ENCODE measurements at places on chromosomes 1 and 21.

DNA sequence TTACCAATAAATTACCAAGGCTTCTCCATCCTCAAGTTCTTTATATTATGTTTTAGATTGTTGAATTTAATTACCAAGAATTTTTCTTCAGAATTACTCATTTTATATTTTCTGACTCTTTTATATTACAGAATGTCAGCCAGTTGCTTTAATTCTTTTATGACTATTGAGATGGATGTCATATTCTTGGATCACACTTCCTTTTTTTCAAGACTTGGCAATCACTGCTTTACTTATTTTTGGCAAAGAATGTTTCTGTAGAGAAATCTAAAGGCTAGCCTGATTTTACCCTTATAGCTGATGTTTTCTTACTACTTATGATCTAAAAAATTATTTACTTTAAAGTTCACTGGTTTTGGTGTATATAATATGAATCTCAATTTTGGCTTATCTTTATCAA is 721.1 kb upstream of the TMPRSS15 start:
- no peak for DNase-seq

GRCh38 chr1:160375788-160376524 is 9.1 kb downstream of the NHLH1 start:
- DNase-seq, result no peak

DNA sequence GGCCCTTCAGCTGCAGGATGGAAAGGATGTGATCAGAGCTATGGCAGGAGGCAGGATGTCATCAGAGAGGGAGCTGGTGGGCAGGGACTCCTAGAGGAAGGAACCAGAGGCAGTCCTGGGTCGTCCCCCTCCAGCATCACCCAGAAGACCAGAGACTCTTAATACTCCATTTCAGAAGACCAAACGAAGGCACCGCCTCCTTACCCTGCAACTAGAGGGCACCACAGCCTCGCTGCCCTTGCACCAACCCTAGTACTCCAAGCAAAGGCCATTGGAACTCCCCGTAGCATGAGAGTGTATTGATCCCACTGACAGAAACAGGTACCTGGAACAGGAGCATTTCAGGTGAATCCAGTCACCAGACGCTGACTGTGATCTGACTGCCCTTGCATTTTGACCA is 598.1 kb downstream of the NPHP4 start:
- DNase-seq, result no peak

DNA sequence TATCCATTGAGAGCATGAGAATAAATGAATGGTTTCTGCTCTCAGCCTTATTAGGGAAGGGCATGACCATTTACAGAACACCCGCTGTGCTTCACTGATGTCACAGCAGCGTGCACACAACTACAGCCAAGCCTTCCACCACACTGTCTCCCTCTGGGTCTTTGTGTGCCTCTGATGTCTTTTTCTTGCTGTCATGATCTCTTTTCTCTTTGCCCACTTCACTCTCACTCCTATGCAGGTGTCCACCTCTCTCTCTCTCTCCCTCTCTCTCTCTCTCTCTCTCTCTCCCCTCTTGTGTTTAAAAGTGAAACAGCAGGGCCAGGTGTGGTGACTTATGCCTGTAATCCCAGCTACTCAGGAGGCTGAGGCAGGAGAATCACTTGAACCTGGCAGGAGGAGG is 232.5 kb upstream of the JUN start:
- DNase-seq, result no peak

DNA sequence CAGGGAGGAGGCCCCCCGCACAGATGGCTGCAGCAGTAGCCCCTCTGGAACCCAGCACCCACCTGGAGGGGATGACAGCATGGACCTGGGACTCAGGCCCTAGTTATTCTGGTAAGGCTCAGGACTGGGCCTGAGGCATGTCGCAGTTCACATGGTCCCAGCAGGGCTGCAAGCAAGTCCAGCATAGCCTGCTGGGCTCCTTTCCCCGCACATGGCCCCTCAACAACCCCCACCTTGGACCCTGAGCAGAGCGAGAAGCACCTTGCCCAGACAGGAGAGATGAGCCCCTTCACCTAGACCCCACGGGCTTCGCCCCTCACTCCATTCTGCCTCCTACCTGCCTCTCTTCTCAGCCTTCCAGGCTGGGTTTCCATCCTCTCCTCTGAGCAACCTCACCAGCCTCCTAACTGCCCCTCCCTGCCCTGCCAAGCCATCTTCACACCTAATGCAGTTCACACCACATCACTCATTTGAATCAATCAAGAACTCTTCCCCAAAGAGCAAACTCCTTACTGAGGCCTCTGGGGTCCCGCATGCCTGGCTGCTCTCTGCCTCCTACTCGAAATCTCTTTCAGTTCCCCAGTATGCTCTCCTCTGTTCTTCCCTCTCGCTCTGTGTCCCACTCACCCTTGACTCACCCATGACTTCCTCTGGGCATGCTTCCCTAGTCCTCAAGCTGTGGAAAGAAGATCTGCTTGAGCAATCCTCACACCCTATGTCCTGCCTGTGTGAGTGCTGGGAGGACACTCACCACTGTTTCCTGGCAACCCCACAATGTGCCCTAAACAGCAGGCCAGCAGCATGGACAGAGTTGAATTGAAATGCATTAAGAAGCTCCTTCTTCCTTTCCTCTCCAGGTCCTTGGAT is 9.4 kb upstream of the THEMIS2 start:
- DNase-seq, result no peak

DNA sequence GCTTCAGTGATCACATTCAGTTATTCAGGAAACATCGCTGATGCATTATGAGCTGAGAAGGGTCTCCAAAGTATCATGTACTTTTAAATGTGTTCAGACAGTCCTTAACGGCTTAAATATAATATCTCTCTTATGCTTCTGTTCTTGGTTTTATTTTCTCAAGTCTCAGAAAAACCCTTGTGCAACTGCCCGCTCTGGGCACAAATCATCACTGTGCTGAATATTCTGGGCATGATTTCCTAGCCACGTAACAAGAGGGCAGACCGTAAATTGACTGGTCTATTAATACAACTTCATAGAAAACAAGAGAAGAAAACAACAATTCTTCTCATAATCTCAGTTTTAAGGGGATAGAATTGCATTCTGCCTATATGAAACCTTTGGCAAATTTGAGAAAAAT is 96.5 kb upstream of the EXO1 start:
- DNase-seq, result no peak

- peak; percentile 62 for DNase-seq
Measured at GRCh38 chr1:6157528-6158174, 22.5 kb downstream of the CHD5 start.

DNA sequence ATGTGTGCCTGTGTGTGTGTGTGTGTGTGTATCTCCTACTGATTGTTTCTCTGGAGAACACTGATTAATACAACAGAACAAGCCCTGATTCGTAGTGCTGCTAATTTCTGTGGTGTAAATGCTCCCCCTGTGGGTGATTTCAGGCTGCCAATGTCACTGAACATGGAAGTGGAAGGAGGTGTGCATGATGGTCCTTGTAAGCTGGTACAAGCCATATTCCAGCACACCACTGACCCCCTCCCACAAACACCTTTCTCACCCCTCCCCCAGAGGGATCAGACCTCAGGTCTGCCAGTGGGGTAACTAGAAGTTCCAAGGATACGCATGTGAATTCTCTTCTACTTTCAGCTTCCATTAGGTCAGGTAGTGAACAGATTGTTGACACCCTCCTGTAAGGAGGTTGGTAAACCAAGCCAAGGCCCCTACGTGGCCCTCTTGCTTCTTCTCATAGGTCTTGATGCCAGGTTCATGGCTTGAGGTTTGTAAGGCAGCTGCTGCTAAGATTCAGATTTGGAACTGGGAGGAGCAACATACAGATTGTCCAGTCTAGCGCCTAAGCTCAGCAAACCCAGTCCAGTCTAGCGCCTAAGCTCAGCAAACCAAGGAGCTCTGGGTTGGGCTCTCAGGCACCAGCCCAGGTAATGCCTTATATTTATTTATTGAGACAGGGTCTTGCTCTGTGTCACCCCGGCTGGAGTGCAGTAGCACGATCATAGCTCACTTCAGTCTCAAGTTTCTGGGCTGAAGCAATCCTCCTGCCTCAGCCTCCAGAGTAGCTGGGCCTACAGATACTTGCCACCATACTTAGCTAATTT is 38.7 kb downstream of the DHCR24 start:
- DNase-seq, result no peak

GRCh38 chr1:2313651-2314261 is 77.6 kb downstream of the MORN1 start:
- no peak for DNase-seq

Data from stimulated activated CD4-positive, alpha-beta T cell treated with anti-CD3 and anti-CD28 coated beads, TNF-alpha, amount 100 ng/mL, for 48 hours (primary cell).